AG10803 (cell line): ENCODE measurements at places on chromosomes 5 and 9.

DNA sequence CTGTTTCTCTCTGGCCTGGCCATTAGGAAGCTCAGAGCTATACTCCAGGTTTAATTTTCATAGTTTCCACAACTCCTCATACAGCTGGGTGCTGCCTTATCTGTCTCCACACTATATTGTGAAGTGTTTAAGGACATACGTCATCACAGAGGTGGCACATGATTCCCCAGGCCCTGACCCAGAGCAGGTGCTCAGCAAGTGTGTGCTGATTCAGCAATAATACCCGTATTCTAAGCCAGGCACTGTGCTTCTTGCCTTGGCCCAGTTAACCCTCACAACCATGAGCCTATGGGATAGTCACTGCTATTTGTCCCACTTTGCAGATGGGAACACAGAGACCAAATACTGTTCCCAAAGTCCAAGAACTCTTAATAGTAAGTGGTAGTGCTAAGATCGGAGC, 93.5 kb upstream of the SMIM23 start:
- no peak for DNase-seq

GRCh38 chr5:76457674-76458485, 54.8 kb downstream of the IQGAP2 start:
- no peak for DNase-seq

DNA sequence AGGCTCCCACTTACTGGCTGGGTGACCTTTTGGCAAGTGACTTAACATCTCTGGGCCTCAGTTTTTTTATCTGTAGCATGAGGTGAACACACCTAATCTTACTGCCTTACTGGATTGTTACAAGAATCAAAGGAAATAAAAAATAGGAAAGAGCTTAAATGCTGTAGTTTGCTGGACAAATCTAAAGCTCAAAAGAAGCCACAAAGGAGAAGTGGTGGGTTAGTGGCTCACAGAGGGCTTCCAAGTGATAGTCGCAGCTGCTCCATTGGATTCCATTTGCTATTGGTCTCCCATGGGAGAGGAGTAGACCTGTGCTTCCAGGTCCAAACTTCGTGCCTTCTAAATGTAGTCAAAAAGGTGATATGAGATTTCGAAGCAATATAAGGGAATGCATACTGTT, 123.6 kb downstream of the SEMA6A start:
- no peak for DNase-seq

- no peak for DNase-seq
Observed at GRCh38 chr5:132807163-132807838, 5.8 kb upstream of the SOWAHA start.

GRCh38 chr9:94210616-94211603, 48.2 kb upstream of the ZNF169 start:
- DNase-seq = no peak

GRCh38 chr9:32234451-32234850, 150.0 kb upstream of the ACO1 start:
- no peak for DNase-seq

DNA sequence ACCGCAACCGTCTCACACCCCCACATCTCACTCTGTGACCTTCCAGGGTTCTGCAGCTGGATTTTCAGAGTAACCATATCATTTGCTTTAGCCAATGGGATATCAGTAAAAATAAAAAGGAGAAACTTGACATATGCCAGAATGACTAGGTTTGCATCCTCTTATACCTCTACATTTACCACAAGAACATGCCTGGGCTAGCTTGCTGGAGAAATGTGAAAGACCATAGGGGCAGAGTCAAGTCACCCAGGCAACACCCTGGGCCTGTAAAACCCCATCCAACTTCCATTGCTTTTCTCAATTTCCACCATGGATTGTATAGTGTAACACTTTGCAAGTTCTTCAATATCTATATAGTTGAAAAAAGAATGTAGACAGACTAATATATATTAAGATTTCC, 731.1 kb downstream of the PTPRD start:
- DNase-seq = no peak
